ENCODE measurements at places on chromosomes 5 and 9.

- no peak for DNase-seq
Observed at GRCh38 chr5:166340039-166340438, 1951.4 kb upstream of the WWC1 start.

DNA sequence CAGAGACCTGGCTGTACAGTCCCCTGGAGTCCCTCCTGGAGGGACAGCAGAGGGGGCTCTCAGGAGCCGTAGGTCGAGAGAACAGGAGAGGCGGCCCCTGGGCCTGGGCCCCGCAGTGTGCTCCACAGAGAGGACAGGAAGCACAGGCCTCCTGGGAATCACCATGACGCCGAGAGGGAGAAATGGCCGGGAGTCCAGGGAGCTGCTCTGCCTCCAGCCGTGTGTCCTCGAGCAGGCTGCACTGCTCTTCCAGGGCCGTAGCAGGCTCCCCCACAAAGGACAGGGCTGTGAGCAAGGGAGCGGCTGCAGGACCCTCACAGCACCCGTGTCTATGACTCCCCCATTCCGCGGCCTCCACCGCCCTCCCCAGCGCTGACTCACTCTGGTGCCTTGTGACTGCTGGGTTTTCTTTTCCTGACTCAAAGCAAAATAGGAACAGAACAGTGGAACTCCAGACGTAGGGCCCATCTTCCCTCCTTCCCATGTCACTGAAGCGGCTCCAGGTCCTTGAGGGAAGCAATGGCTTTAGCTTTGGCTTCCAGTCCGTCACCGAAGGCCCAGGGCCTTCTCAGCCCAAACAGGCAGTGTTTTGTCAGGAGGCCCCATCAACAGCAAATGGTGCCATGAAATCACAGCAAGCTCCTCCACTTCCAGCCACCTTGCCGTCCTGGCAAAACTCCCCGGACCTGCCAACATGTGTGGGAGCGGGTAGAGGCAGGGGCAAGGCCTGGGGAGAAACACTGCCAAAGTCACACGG is 114.2 kb downstream of the LHFPL2 start:
- DNase-seq, result no peak

DNA sequence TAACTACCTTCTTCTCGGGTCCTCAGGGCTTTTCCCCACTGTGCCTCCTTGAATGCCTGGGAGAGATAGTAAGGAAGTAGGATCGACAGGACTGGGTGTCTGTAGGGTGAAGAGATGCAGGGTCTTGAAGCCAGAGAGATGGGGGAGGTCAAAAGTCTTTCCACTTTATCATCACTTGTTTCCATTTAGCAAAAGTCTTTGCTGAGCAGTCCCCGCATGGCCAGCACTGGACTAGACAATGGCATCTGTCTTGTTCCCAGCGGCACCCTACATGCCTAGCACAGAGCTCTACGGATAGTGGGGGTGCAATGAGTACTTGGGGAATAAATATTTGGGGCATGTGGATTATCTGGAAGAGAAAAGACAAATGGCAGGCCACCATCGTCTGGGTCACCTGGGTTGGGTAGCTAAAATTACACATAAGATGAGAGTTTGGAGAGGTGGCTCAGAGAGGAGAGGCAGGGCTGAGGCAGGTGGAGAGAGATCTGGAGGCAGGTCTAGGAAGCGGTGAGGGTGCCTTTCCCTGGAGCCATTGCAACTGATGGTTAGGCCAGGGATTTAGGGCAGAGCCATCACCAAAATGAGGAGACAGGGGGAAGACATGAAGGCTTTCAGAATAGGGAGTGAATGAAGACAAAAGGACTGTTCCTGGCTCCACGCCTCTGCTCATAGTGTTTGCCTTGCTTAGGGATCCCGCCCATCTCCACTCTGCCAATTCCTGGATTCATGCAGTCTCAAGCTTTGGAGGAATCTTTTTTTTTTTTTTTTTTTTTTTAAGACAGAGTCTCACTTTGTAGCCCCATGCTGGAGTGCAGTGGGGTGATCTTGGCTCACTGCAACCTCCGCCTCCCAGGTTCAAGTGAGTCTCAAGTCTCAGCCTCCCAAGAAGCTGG is 250.8 kb upstream of the KLF4 start:
- no peak for DNase-seq

DNA sequence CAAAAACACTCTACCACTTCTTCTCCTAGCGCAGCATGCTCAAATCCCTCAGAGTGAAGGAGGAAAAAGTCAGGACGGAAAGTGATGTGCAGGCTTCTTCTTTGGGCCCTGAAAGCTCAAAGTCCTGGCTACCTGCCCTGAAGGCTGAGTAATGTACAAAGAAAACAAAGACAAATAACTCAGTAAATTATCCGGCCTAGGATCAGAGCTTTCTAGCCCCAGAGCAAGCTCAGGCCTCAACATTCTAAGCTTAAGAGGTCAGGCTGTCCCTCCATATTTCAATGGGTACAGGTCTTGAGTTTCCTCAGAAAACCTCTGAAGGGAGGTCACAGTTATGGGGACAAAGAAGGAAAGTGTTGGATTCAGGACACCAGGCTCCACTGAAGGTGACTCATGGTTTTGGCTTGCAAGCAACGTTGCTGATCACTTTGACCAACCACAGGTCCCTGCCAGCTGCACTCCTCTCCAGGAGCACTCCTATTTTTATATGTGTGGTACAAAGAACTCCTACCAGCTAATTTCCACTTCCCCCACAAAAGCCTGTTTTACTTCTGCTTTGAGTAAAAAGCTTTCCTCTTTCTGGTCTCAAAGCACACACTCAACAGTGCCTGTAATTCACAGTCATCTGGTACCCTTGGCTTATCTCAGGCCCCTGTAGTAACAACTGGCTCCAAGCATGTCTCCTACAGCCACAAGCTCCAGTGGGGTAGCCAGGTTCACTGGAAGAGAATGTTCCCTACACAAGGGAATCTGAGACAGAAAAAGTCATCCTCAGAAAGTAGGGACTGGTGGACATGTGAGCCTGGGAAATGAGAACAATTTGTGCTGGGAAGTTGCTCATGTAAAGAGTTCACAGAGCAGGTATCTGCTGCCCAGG is 115.7 kb downstream of the UGCG start:
- DNase-seq, result no peak

- no peak for DNase-seq
Observed at GRCh38 chr5:141521244-141521781, 32.4 kb downstream of the PCDHGC5 start.

DNA sequence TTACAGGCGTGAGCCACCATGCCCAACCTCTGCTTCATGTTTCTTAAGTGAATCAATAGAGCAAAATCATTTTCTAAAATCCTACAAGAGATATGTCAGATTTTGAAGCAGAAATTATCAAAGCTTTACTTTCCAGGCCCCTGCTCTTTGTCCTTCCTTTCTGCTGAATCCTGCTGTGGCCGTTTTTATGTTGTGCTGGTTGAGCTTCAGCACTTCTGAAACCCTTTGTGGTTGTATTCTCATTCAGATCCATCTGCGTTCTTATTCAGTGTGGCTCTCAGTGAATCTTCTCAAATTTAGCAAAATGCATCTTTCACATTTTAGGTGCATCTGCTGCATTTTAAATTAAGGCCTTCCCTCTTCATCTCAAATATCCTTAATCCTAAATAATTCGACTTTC is 26.0 kb downstream of the JMY start:
- DNase-seq, result no peak

- no peak for DNase-seq
Observed at GRCh38 chr5:79471556-79471955, 42.4 kb downstream of the HOMER1 start.

- DNase-seq, result no peak
Observed at GRCh38 chr5:56706504-56706903, 108.8 kb upstream of the MAP3K1 start.

DNA sequence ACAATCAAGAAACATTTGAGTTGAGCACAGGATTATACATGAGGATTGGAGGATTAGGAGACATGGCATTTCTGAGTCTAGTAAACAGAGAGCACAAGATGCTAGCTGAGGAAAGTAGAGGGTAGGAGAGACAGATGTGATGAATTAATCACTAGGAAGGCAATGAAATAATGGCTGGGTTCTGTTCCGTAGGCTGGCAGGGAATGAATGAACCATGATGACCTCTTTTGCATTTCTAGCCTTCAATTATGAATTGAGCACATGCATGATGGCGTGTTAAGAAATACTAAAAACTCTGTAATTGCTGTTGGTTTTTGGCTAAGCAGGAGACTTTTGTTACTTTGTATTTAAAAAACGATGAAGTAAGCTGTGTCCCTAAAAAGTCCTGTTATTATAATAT is 420.0 kb upstream of the TLE4 start:
- DNase-seq, result no peak

DNA sequence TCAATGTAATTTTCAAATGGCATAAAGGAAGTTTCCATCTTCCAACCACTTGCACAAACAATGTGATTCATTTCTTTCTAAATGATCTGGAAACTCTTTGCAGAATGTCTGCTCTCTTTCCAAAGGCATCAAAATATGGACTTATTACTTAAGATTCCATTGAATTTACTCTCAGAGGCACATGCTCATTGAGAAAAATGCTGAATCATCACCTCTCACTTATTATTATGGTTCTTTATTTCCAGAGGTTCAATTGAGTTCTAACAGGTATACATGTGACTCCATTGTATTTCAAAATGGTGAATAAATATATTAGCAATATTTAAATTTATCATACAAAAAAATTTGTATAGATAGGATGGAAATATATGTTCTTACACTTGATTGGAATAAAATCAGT is 1140.6 kb downstream of the EFNA5 start:
- no peak for DNase-seq

GRCh38 chr5:21689587-21689986 is 1163.6 kb downstream of the CDH12 start:
- no peak for DNase-seq

DNA sequence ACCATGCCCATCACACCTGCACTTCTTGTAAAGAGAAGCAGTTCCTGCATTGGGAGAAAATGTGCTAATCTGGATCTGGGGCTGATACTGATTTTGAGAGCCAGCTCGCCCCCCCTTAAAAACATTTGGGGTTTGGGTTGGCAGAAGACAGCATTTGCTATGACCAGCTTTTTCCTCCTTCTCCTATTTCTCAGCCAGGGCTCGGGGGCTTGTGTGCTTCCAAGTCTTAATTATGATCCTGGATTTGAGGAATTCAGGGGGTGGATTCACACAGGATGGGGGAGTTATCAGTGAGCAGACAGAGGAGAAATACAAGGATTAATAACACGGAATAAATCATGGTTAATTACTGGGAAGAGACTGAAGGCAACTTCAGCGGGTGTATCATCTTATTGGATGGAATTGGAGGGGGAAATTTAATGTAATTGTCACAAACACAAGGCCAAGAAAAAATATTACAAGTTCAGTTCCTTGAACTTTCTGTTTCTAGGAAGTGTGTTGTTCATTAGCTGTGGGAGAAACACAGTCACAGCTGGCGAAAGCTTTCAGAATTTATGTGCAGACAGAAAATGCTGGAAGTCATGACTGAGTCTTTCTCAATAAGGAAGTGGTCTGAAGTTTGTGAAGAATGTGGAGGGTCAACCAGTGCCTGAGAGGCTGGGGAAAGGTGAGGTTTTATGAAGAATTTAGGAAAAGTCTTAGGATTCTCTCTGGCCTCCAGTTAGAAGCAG is 15.3 kb downstream of the C9orf152 start:
- no peak for DNase-seq

DNA sequence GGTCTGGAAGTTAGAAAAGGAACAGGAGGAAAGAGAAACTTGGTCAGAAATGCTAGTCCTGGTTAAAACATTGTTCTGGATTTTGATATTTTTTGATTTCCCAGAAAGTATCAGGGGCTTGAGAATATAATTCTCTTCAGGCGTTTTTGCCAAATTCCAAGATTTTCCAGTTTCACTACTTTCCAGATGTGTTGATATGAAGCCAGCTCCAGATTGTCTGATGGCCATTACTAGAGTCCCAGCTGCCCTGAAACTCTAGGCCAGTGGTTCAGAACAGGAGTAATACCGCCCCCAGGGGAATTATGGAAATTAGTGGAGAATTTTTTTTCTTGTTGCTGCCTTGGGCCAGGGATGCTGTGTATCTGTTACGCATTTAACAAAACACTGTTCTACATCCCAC is 88.6 kb downstream of the KCNN2 start:
- DNase-seq, result no peak

GRCh38 chr9:86079421-86079831 is 19.9 kb downstream of the GOLM1 start:
- DNase-seq, result no peak

DNA sequence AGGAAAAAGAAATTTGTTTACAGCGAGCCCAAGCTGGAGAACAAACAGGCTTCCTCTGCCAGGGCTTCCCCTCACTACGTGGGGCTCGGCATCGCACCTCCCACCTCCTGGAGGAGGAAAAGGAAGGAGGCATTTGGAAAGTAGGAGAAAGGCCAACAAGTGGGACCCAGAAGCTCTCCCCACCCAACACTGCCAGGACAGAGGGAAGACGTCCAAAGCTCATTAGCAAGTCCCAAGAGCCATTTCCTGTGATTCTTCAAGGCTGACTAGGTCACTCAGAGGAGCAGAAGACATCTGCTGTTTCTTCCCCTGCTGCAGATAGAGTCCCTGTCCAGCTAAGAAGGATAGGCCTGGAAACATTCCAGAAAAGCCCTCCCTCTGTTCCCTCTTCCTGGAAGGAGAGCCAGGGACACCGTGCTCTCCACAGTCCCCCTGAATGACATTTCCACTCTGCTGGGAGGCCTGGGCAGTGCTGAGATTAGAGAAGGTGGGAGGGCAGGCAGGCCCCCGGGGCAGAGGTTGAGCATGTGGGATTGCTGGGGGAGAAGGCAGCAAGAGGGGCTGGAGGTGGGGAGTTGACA is 57.0 kb upstream of the NEURL1B start:
- DNase-seq, result no peak

DNA sequence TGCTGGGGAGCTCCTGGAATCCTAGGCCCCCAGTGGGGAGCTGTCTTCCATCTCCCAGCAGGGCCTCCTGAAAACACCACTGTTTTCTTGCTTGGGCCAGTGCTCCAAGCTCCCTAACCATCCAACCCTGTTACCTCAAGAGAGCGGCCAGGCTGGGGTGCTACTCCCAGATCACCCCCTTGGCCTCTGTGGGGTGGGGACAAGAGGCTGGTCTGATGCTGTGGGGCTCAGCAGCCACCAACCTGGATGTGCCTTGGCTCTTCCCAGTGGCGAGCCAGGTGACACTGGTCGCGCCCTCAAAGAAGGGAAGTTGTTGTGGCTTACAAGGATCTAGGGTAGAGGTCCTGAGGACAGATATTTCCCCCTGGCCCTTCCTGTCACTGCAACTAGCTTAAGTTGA is 49.0 kb downstream of the SECISBP2 start:
- no peak for DNase-seq

- no peak for DNase-seq
Observed at GRCh38 chr5:177966839-177967166, 29.2 kb downstream of the PROP1 start.
